ENCODE measurements at places on chromosomes 11 and 22.

DNA sequence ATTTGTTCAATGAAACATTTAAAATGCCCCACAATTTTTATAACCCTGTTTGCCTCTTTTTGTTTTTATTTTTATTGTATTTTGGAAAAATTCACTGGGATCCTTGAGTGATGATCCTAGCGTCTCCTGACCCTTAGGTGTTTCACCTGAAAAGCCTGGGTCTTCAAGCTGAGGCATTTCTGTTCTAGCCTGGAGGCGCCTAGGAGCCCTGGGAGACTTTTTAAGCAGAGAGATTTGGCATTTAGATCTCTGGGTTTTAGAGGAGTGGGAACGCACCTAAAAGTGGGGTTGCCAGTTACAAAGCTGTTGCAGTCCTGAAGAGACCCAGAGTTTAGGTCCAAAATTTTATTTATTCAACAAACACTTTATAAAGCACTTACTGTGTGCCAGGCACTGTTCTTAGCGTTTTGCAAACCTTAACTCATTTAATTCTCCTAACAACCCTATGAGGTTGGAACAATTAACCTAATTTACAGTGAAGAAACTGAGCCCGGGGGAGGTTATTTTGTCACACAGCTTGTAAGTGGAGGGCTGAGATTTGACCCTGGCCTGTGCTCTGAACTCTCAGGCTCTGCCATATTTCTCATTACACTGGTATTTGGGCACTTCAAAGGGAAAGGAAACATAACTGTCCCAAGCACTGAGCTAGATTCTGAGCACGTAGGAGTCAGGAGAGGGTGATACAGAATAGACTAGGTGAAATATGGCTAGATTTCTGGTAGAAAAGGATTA lies 834 bp upstream of the FADS1 start:
- no peak for DNase-seq

- no peak for DNase-seq
Observed at GRCh38 chr22:27991586-27992293, 72.7 kb upstream of the PITPNB start.

GRCh38 chr11:57426439-57426928 lies 437 bp downstream of the SLC43A3 start:
- DNase-seq = no peak

GRCh38 chr11:110092515-110093406 lies at the start of gene ZC3H12C:
ZC3H12C (plus strand) TSS chr11:110093392; CDS start chr11:110093412, 20 bp downstream.
- DNase-seq = no peak

GRCh38 chr11:71399341-71399740 lies 48.9 kb downstream of the DHCR7 start:
- DNase-seq = no peak

DNA sequence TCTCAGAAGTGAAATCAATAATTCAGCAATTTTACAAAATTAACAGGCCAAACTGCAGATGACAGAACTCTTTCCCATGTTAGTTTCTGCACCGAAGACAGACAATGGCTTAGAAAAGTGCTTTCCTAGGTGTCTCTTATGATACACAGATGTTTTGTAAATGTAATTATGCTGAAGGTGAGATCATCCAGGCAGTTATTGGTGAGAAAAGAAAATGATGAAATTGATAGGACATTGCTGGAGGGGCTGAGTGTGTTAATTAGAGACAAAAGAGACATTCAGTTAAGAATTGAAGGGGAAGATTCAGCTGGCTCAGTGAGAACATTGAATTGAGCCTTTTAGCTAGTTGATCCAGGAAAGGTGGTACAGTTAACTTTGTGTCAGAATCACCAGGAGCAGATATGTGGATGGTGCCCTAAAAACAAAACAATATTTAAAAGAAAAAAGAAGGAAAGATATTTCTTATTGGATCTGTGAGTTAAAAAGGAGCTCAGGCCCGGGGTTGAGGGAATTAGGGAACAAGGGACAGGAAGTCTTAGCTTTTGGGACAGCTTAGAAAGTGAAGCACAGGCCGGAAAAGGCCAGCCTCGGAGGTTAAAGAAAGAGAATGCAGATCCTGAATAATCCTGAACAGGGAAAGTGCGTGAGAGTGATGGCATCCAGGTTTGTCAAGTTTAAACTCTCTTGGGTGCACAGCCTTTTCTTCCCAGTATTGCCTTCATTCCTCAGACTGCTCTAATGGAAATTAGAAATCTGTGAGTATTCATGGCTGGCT lies 16.9 kb downstream of the ARHGAP42 start:
- no peak for DNase-seq

DNA sequence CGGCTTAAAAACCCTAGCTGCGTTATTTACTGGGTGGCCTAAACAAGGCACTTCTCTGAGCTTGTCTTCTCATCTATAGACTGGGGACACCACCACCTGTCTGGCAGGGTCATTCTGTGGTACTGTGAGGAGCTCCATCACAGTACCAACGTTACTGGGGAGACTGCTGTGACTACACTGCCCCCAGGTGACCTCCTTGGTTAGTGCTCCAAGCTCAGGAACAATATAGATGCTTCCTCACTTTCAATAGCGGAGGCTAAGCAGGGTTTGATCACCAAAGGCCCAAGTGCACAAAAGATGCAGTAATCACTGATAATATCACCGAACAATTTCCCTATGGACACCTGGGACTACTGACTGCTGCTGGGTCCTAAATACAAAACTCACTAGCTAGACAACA lies 18.8 kb downstream of the PRPF19 start:
- DNase-seq = no peak

DNA sequence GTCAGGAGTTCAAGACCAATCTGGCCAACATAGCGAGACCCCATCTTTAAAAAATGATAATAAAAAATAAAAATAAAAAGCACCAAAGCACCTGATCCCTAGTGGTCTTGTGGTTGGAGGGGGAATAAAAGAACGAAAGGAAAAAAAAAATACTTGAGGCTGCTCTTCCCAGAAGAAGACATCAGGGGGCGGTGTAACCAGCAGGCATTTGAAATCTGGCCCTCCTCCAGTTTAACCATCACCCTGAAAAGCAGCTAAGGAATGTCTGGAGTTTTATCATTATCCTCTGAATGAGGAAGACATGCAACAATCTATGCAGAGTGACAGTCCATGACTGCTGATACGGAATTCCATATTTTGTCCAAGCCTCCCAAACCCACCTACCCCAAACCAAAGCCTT lies 5.6 kb upstream of the KCTD17 start:
- DNase-seq = no peak

DNA sequence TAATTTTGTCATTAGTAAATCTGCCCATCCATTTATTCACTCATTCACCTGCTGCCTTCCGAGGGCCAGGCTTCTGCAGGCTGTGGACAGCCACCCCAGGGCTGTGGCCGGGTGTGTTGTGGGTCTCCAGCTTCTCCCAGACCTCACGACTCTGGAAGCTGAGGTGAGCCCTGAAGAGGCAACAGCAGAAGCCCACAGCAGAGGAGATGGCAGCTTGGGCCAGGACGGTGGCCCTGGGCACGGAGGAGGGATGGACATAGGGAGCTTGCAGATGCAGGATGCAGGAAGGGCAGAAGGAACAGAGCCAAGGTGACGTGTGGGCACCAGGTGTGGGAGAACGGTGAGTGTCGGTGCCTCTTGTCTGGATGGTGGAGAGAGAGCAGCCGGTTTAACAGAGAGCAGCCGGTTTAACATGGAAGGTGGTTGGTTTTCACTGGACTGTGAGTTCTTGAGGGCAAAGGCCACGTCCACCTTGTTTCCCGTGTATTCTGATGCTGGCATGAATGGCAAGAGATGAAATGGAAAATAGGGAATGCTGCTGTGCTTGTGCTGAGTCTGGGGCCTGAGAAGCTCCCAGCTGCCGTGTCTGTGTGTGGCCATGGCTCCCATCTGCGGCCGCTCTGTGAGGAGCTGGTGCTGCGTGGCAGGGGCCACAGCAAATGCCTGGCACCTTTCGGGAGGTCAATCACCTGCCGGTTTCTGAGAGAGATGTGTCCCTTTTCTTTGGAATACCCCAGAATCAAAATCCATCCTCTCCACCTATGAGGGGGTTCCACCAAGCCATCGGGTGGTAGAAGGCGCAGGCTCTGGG lies 669.9 kb downstream of the BRD1 start:
- DNase-seq = no peak

- DNase-seq = no peak
Observed at GRCh38 chr22:28466399-28466798, 213.2 kb downstream of the TTC28 start.

- DNase-seq = no peak
Observed at GRCh38 chr11:10328314-10329098, 23.6 kb downstream of the ADM start.

GRCh38 chr11:75851203-75851602 lies 36.2 kb downstream of the UVRAG start:
- DNase-seq = no peak

DNA sequence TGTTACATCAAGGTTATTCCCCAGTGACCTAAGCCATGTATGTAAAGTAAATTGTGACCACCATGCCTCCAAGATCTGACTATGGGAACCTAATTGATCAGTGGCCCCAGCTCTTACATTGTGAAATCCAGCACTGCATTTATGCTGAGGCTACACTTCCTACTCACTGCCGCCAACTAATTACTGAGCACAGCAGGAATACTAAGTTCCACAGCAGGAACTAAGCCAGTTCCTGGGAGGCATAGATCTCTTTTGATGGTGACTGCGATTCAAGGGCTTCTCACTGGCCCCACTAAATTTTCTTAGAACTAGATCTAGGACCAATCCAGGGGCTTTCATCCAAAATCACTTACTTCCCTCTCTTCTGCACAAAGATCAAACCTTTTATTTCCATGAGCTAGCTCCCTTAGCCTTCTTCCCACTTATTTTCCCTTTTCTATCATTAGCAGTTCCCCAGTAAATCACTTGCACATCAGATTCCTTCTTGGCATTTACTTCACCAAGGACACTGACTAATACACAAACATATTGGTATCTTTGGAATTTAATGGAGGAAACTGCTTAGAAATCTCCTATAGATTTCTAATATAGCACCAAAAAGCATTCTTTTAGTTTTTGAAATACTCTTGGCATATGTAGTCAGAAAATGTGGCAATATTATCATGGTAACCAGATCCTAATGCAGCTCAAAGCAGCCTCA lies 46.0 kb downstream of the CNTN5 start:
- no peak for DNase-seq

DNA sequence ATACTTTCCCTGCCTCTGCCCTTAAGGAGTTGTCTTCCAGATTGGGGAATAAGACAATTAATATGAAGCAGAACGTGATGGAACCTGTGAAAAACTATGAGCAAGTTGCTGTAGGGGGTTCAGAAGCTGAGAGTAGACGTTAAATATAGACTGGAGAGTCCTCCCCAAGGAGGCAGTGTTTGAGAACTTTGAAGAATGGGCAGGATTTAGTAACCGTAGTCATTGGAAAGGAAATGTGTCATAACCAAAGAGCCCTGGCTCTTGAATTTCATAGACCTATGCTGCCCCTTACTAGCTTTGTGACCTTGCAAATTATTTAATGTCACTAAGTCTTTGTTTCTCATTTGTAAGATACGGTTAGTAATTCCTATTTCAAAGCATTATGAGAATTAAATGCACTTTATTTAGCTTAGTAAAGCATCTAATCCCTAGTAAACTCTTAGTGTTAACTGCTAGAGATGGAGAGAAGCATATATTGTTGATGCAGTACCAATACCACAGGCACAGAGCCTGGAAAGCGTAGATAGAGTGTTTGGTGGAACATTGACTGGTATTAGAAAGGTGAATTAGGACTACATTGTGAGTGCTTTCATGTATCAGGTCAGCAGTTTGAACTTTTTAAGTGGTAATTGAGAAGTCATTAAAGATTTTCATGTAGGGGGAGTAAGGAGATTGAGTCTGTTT lies 54.1 kb downstream of the MCAM start:
- no peak for DNase-seq

GRCh38 chr11:17098658-17099057 lies 21.2 kb upstream of the RPS13 start:
- no peak for DNase-seq

- no peak for DNase-seq
Observed at GRCh38 chr11:92387859-92388258, 163.2 kb downstream of the FAT3 start.

GRCh38 chr22:49783926-49784629 lies 43.6 kb downstream of the BRD1 start:
- no peak for DNase-seq

GRCh38 chr22:24077416-24077815 lies 66.3 kb downstream of the CABIN1 start:
- no peak for DNase-seq

- DNase-seq = no peak
Observed at GRCh38 chr22:26444777-26445176, 15.7 kb downstream of the ASPHD2 start.

GRCh38 chr11:34226210-34226609 lies 120.8 kb downstream of the NAT10 start:
- no peak for DNase-seq

DNA sequence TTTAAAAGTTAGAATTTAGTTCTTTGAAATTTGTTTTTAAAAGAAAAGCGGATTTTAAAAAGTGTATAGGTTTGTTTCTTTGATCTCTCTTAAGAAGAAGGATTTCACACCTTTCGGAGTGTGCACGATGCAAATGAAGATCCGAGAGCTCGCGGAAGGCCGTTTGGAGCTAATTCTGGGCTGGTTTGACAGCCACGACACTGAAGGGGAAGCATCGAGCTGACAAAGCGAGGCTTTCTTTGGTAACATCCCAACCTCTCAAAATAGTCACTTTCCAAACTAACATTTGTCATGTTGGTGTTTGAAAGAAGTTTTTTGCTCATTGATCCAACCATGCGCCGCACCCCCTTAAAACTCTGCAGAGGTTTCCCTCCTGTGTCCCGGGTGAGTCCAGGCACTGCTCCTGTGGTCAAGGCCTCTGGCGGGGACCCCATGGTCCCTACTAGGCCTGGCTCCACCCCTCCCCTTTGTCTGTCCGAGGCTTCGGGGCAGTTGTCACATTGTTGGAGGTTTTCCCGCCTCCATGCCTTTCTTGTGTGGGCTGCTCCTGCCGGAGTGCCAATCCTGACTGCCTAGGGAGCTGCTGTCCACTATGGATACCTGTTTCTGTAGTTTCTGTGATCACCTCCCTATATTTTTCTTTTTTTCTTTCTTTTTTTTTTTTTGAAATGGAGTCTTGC lies 39.7 kb downstream of the MPPED1 start:
- no peak for DNase-seq

- DNase-seq = no peak
Observed at GRCh38 chr11:64037027-64037634, 1.4 kb downstream of the FLRT1 start.

- no peak for DNase-seq
Observed at GRCh38 chr11:20964985-20965384, 295.6 kb downstream of the NELL1 start.

GRCh38 chr11:75203138-75203537 lies 37.4 kb upstream of the TPBGL start:
- no peak for DNase-seq

DNA sequence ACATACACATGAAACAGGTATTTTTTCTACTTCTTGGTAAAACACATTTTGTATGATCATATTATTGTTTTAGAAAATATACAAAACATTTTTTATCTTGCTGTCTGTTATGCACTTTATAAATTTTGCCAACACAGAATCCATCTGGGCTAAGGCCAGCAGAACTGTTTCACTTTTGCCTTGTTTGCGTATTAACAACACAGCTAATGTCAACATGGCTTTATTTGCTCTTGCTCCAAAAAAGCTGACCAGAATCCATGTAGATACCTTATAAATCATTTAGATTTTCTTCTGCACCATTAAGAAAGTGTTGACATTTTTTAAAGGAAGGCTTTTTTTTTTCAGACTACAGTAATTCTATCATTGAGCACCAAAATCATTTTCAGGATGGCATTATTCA lies 58.1 kb upstream of the PGR start:
- no peak for DNase-seq

GRCh38 chr11:44377121-44377520 lies 67.2 kb upstream of the ALX4 start:
- DNase-seq = no peak

- no peak for DNase-seq
Observed at GRCh38 chr11:19895776-19896175, 183.1 kb downstream of the NAV2 start.

All from stimulated activated CD4-positive, alpha-beta T cell treated with anti-CD3 and anti-CD28 coated beads, Interleukin-2, amount 100 ng/mL, for 4 hours (primary cell).